Activated CD4-positive, alpha-beta T cell treated with anti-CD3 and anti-CD28 coated beads, Interleukin-2, Interleukin-4, amounts not matched to agents 100 ng/mL and 50 ng/mL, durations not matched to agents 16 hours and 8 hours (primary cell): ENCODE measurements at places on chromosomes 4 and X.

GRCh38 chr4:93658443-93658842 lies 170.1 kb upstream of the ATOH1 start:
- DNase-seq, result no peak

GRCh38 chr4:81505726-81506125 lies 34.0 kb upstream of the RASGEF1B start:
- DNase-seq, result no peak

DNA sequence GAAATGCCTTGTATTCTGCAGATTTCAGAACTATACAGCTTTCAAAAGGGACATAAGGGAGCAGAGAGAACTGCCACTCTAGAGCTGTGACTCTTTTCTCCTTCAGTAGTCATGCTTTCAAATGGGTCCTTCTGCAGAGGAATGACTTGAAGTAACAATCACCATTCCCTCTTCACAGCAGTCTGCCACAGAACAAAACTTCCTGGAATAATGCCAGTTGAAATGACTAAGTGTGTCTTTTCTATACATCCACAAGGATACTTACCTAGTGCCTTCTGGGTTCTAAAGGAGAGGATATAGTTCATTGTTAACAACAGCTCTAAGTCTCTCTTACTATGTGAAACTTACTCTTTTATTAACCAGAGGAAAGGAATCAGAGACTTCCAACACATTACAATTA lies 515.4 kb upstream of the ATOH1 start:
- no peak for DNase-seq

DNA sequence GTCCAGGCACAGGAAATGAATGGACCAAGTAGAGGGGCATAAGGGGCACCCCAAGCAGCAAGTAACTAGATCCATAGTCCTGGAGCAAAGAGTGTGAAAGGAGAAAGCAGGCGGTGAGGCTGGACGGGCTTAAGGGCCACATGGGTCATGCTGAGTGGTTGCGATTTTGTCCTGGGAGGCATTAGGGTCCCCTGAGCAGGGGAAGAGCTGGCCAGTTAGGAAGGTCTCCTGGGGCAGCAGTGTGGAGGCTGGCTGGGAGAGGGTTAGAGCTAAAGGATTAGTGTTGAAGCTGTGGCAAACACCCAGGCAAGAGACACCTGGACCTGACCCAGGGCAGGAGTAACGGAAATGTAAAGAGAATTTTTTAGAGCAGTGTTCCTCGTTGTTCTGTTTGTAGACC lies 26.5 kb downstream of the MYOZ2 start:
- no peak for DNase-seq

- DNase-seq, result no peak
These were observed 1722.9 kb upstream of the AGA start for GRCh38 chr4:179165000-179165738.

DNA sequence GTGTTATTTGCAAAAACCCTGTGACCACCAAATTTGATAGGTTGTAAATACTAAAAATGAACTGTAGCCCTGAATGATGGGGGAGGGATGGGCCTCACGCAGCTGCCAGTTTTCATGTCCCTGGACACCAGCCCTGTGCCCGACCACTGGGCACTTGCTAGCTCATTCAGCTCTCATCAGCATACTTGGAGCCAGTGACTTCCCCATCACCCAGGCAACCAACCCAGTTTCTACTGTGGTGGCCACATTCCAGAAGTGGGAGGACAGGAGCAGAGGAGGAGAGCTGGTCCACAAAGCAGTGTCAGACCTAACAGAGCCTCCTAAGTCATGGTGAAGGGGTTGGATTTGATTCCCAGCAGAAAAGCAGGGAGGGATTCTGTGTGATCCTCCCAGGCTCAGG lies 128.2 kb downstream of the CPEB2 start:
- no peak for DNase-seq

DNA sequence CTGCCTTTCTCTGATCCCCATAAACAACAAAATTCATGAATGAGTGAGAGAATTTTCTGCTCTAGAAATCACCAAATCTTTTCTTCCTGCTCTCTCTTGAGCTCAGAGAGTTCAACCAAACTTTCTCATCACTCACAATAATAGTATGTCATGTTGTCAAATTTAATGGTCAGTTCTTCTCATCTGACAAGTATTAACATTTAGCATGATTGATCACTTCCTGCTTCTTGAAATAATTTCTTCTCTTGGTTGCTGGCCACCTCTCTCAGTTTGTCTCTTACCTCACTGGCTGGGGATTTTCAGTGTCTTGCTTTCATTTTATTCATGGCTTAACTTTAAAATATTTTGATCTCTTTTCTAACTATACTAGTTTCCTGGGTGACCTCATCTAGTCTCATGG lies 25.5 kb upstream of the FGF5 start:
- DNase-seq, result no peak

- DNase-seq, result peak; percentile 10
These were observed 81.0 kb upstream of the KLF3 start for GRCh38 chr4:38582889-38583470.

DNA sequence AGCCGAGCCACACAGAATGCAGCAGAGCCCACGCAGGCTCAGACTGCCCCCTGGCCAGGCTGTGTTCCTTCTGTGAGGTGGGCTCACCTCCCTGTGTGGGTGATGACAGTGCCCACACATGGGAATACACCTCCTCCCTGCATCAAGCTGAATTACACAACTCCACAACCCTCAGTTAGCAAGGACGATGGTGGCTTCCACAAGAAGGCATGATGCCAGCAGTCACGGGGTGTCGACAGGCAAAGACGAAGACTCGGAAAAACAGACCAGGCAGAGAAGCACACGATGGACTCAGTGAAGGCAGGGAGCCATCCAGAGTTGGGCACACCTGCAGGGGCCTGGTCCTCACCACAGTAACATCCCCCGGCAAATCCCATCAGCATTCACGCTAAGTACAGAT lies 12.1 kb downstream of the LETM1 start:
- DNase-seq, result no peak

GRCh38 chrX:2578864-2579263 lies 78.1 kb upstream of the DHRSX start:
- no peak for DNase-seq

DNA sequence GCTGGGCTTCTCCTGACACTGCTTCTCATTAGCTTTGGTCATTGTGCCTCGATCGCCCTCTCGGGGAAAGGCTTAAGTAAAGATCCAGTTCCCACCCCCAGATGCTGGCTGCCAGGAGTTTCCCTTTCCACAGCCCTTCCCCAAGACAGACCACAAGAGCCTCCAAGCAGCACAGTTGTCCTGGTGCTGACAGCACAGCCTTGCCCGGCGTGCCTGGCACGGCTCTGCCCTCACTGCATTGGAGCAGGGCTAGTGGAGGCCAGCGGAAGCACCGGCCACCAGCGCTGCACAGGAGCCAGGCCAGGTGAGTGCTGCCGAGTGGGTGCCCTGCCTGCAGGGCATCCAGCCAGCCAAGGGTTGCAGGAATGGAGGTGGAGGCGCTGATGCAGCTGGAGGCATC lies 9.7 kb upstream of the MSANTD1 start:
- no peak for DNase-seq

GRCh38 chrX:122445466-122445865 lies 738.6 kb upstream of the GRIA3 start:
- no peak for DNase-seq

GRCh38 chrX:16665089-16665488 lies 15.1 kb downstream of the S100G start:
- no peak for DNase-seq

DNA sequence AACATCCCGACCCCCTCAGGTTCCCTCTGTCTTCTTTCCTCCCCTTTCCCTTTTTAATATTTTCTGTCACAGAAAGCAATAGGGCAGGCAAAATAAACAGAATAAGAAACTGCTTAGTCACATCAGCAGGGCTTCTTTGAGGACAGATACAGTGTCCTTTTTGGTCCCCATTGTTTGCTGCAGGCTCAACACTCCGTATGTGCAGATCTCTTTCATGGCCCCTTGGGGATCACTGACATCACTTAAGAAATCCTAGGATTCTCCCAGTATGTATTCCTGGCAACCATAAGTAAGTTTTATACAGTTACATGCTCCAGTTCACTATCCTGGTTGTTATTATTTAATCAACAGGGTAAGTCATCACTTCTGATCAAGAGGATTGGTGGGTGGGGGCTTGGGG lies 448.0 kb downstream of the NKX6-1 start:
- no peak for DNase-seq

DNA sequence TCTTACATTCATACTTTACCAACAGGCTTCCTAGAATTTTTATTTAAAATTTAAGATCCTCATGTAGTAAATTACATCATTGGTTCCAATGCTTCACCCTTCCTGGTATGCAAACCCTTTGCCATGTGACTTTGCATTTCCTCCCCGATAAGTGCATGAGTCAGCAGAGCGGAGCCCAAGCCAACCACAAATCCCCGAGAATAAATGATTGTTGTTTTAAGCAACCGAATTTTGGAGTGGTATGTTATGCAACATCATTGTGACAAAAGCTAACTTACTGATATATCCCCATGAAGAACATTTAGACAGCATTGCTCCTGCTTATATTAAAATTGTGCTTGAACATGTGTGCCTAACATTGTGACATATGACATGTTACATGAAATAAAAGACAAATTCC lies 199.4 kb upstream of the DDX53 start:
- DNase-seq, result no peak

GRCh38 chrX:139720136-139720535 lies 12.2 kb upstream of the MCF2 start:
- DNase-seq, result no peak

DNA sequence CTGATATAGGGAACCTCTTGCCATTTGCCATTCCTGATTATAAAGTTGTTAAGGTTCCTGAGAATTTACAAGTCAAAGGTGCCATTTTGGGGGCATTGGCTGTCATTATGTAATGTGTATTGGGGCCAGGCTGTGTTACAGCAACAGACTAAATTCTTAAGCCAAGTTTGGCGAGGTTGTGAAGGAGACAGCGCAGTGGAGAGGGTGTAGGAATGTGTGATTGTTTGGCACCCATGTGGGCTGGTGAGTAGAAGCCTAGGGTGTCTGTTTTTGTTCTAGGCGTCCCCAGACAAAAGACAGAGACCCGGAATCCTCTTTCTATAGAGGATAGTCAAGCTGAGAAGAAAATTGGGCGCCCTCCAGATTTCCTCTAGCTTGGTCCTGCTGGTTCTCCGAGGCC lies 2535.3 kb downstream of the PCDH7 start:
- DNase-seq, result no peak

- no peak for DNase-seq
These were observed 352.8 kb upstream of the EPHA5 start for GRCh38 chr4:66023061-66023460.

- no peak for DNase-seq
These were observed 25.9 kb upstream of the PRDM5 start for GRCh38 chr4:120948382-120948781.
